Epithelial cell of prostate (primary cell): ENCODE measurements at places on chromosomes 1 and 21.

- DNase-seq, result no peak
Measured at GRCh38 chr1:42179275-42179674, 14.7 kb upstream of the GUCA2A start.

DNA sequence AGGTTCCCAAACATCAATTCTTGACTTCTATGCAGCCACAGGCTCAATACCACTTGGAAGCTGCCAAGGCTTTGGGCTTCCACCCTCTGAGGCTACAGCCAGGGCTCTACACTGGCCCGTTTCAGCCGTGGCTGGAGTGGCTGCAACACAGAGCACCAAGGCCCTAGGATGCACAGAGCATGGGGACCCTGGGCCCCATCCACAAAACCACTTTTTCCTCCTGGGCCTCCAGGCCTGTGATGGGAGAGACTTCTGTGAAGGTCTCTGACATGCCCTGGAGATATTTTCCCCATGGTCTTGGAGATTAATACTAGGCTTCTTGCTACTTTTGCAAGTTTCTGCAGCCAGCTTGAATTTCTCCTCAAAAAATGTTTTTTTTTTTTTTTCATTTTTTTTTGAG, 655.4 kb upstream of the ZP4 start:
- no peak for DNase-seq

- DNase-seq, result no peak
Measured at GRCh38 chr1:33768106-33768505, 95.8 kb upstream of the HMGB4 start.

DNA sequence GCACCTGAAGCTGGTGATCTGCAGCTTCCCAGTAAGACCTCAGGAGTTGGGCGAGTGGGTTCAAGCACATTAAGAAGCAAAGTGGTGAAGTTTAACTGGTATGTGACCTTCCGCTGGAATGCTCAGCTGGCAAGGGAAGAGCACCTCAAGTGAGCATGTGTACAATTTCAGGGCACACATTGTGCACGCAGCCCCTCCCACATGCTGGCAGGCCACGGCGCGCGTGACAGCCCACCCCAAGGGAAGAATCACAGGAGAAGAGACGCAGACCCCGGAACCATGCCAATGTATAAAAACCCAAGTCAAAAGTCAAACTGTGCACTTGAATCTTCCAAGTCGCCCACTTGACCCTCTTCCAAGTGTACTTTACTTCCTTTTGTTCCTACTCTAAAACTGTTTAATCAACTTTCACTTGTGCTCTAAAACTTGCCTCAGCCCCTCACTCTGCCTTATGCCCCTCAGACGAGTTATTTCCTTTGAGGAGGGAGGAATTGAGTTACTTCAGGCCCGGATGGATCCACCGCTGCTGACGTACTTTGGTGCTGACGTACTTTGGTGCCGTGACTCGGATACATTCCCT, 20.0 kb downstream of the LRRC3 start:
- no peak for DNase-seq

GRCh38 chr1:83799594-83799993, 199.3 kb downstream of the TTLL7 start:
- DNase-seq, result no peak

DNA sequence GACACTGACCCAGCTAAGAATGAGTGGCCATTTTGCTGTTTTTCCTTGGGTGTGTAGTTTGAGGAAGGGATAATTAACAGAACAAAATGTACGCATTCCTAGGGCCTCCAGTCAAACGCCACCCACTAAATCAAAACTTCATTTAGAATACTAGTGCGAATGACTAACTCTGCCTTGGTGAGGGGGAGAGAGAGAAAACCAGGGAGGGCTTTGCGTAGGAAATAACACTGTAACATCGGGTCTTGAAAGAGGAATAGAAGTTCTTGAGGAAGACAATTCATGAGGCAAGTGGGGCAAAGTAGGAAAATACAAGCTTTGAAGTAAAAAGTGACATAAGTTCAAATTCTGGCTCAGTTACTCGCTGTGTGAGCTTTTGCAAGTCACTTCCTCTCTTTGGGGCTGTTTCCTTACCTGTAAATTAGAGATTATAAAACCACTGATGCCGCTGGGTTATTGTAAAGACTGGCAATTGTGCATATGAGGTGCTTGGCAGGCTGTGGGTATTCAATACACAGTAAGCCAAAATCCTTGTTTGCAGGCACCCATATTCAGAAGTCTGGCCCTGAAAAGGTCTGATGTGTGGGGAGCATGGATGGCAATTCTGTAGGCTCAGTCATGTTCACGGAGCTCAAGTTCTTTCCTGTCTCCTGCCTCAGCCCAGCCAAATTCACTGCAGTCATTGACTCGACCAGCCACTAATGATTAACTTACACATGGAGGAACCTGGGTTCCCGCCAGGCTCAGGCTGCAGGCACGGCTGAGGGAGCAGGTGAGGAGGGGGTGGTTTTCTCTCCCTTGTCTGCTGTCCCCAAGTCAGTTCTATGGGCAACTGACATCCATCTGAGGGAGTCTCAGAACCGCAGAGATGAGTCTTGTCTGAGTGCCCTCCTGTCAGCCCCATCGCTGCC, 140.3 kb upstream of the CSF3R start:
- no peak for DNase-seq

DNA sequence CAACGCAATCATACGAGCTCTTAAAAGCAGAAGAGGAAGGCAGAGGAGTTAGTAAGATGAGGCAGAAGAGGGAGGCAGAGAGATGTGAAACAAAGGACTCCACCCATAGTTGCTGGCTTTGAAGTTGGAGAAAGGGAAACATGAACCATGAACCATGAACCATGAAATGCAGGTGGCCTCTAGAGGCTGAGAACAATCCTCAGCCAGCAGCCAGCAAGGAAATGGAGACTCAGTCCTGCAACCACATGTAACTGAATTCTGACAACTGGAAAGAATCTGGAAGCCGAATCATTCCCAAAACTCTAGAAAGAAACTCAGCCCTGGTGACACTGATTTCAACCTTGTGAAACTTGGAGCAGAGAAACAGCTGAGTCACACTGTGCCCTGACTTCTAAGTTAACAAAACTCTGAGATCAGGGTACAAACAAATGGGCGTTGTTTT, 10.1 kb downstream of the DIPK1A start:
- no peak for DNase-seq

DNA sequence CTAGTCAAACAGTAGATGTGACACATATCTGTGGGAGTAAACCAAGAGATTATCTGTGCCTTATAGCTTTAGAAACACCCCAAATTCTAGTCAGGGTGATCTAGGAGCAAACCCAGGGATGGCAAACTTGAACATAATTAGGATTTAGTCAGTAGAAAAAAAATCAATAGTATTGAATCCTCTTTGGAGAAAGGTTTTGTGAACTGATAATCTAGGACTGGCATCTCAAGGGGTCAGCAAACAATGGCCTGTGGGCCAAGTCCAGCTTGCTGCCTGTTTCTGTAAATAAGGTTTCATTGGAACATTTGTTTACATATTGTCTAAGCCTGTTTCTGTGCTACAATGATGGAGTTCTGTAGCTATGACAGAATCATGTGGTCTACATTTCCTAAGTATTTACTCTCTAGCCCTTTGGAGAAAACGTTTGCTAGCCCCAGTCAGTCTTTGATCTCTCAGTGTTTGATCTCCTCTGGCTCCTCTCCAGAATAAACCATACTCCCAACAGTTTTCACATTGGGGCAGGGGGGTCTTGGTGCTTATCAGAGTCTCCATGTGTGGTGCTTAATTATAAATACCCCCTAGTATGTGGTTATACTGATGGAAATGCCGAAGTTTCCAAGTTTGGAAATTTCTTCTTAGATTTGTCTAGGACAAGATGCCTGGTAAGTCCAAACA, 385.8 kb downstream of the NTNG1 start:
- no peak for DNase-seq

- DNase-seq, result no peak
Measured at GRCh38 chr1:170676628-170677027, 12.7 kb downstream of the PRRX1 start.

DNA sequence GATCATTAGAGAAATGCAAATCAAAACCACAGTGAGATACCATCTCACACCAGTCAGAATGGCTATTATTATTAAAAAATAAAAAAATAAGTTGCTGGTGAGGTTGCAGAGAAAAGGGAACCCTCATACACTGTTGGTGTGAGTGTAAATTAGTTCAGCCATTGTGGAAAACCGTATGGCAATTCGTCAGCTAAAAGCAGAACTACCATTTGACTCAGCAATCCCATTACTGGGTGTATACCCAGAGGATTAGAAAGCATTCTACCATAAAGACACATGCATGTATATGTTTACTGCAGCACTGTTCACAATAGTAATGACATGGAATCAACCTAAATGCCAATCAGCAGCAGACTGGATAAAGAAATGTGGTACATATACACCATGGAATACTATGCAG, 42.2 kb downstream of the GIPC2 start:
- DNase-seq, result no peak

DNA sequence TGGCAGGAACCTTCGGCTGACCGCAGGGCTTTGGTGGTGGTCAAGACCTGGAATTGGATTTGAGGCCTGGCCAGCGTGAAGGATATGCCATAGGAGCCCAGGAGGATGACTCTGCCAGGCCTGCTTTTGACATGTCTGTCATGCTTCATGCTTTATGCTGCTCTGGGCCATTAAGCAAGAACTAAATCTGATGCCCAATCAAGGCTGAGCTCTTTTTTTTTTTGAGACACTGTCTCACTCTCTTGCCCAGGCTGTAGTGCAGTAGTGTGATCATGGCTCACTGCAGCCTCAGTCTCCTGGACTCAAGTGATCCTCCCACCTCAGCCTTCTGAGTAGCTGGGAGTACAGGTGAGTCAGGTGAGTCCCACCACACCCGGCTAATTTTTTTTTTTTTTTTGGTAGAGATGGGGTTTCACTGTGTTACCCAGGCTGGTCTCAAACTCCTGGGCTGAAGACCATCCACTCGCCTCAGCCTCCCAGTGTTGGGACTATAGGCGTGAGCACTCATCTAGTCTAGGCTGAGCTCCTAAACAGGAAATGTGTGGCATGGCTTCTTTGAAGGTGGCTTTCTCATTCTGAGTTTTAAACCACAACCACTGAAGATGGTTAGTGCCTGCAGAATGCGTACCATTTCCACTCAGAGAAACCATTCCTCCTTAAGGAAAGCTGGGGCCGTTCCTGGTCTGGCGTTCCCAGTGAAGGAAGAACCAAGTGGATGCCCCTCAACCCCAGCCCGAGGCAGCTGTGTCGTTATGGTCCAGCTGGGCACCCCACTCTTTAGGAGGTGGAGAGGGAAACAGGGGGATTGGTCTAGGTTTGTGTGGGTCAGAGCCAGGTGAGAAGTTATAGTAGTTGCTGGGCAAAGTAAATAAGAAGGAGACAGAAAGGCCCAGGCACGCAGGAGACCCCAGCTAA, 34.2 kb upstream of the ATP5PO start:
- no peak for DNase-seq

DNA sequence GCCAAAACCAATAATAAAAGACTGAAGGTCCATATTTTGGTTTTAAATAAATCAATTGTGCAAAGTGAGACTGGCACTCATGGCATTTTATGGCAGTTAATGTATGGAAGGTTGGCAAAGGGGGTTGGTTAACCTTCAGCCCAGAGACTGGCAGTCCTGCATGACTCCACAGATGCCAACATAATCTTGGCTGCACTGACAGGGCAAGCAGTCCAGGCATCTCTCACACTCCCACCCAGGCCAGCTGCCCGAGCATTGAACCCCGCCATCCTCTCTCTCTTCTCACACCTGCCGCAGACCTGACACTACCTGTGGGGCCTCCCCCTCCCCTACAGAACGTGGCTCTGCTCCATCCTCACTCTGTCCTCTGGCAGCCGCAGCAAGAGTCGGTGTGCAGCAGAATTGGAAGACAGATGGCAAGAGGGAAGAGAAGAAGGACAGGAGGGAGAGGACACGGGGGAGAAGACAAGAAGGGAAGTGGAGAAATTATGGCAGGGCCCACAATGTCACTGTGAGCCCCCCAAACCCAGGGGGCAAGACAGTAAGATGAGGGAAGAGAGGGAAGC, 43.7 kb downstream of the ITPKB start:
- DNase-seq, result no peak

DNA sequence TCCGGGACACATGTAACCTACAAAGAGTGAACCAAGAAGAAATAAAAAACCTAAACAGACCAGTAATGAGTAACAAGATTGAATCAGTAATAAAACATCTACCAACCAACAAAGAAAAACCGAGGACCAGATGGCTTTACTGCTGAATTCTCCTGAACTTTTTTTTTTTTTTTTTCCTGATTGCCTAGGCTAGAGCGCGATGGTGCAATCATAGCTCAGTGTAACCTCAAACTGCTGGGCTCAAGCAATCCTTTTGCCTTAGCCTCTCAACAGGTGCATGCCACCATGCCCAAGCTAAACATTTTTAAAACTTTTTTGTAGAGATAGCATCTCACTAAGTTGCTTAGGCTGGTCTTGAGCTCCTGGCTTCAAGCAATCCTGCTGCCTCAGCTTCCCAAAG, 11.2 kb upstream of the FGGY start:
- DNase-seq, result no peak

- DNase-seq, result no peak
Measured at GRCh38 chr1:164728719-164729118, 169.7 kb downstream of the PBX1 start.

- peak; percentile 57 for DNase-seq
Measured at GRCh38 chr21:34579411-34579810, 35.5 kb downstream of the RCAN1 start.

DNA sequence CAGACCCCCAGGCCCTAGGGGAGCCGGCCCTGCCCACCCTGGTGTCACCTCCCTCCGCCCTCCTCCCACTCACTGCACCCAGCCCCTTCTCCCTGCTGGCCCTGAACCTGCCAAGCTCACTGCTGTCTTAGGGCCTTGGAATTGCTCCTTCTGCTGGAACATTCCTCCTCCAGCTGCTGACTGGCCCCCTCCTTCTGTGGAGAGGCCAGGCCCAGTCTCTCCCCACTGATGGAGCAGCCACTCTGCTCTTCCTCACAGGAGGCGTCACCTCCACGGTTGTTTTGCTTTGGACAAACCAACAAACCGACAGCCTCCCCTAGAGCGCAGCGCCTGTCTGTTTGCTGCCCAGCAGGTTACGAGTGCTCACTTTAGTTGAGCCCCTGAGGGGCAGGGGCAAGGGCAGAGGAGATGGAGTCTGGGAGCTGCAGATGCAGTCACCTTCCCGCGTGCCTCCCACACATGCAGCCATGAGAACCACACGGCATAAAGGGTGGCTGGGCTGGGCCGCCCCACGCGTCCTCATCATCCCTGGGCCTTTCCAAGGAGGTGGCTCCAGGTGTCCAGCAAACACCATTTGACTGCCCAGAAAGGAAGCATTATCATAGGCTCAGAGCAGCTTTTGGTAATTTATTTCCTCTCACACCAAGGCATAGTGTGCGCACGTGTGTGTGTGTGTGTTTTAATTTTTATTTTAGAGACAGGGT, 9.4 kb downstream of the OXCT2 start:
- DNase-seq, result no peak

DNA sequence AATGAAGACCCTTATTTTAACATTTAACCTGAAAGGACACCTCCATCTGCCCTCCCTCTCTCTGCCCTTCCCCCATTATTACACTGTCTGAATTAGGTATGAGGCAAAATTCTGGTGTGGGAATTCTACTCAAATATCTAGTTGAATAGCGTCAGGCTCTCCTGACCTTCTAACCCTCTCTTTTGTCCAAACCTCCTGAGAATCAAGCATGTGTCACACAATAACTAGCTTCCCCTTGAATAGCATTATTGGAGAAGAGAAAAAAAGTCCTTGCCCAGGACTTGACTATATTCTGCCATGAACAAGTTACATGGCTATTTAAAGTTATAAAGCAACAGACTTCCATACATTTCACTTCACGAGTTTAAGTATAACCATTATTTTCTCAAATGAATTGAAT, 35.5 kb downstream of the USH2A start:
- DNase-seq, result no peak
